ENCODE measurements at places on chromosomes 16 and 17.
A peak's percentile ranks its signal among the peaks of the same experiment; 100 is the strongest.

DNA sequence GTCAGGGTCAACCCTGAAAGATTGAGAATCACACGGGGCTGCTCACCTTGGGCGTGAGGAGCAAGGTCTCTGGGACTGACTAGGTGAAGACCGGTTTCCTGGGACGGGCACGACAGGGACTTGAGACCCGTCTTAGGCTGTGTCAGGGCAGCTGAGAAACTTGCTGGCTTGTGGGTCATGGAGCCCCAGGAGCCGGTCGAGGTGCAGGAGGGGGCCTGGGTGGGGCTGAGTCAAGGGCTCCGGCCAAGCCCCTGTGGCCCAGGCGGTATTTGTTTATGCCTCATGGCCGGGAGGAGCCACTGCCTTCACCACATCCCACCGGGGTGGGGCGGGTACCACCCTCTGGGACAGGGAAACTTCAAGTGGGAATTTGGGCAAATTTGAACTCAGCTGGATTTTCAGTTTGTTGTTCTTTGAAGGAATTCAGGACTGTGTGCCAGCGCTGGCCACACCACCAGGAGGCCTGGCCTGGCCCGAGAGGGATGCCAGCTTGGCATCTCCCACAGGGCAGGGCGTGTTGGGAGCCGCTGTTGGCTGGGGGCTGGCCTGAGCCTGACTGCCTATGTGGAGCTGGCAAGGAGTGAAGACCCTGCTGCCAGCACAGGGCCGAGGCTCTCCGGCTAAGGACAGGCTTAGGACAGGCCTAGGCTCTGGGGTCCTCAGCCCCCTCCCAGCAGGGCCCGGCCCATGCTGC, 116.1 kb downstream of the METRNL start:
- DNase-seq, result no peak

- DNase-seq, result no peak
Observed at GRCh38 chr17:48028736-48029135, 8.9 kb downstream of the COPZ2 start.

GRCh38 chr16:79842197-79842596, 241.7 kb upstream of the MAF start:
- DNase-seq, result no peak

DNA sequence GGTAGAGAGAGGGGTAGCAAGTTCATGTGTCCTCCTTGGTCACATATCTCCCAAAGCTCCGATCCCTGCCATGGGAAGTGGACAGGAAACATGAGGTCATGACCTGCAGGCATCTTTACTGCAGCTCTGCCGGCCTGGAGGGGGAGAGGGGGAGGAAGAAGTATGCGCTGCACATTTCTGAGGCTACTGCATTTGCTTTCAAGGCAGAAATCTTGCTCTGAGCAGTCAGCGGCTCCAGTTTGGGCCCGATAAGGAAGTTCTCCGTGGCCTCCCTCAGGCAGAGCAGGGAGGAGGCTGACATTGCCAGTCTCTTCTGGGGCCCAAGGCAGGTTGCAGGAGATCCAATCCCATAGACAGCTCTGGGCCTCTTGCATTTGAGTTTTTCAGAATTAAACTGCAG, 1.5 kb upstream of the NHERF1 start:
- DNase-seq, result no peak

DNA sequence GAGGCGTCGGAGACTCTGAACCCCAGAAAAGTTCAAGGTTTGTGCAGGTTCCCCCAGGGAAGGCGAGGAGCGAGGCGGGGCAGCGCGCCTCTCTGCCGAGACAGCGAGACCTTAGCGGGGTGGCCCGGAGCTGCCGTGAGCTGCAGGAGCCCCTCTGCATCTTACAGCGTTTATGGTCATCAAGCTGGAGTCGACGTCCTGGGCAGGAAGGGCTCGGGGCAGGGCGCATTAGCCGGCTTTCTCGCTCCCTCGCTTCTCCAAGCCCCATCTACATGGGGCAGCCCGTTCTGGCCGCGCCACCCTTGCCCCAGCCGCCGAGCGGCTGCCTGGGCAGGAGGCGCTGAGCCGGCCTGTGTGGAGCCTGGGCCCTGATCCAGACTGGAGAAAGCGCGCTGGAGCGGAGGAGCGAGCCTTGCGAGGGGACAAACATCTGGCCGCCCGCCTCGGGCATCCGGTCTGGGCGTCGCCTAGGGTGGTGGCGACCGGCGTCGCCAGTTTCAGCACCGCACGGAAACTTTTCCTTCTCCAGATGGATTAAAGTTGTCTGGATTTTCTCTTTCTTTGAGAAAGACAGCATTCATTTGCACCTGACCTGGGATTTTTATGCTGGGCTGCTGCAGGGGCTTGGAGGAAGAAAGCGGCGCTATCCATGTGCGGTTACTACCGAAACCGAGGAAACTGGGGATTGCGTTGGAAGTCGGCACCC, 750 bp downstream of the TMEM132E start:
- no peak for DNase-seq

GRCh38 chr17:17353625-17354484, 50.7 kb downstream of the NT5M start:
- no peak for DNase-seq

DNA sequence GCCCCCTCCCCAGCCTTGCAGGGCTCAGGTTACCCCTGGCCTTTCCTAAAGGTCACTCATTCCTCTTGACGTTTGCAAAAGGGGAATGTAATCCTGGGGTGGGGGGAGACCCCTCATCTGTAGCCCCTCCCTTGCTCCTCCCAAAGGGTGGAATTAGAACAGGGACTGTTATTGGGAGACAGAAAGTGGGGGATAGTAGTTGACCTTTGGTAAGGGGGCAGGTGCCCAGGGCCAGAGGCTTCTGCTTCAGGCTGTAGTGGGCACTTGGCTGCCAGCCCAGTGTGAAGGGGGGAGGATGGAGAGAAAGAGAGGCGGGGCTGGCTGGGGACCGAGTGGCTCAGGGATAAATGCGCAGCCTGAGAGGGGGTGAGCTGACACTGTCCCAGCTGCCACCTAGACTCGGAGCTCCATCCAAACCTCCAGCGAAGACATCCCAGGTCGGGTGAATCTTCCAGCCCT, at the start of gene ENO3:
ENO3 (plus strand) TSS at position 374 of the 459 bp plus-strand sequence. CDS start 711 bp downstream, outside the sequence.
- no peak for DNase-seq

- peak; percentile 70 for DNase-seq
Observed at GRCh38 chr17:49031965-49032928, 35.1 kb downstream of the IGF2BP1 start.

DNA sequence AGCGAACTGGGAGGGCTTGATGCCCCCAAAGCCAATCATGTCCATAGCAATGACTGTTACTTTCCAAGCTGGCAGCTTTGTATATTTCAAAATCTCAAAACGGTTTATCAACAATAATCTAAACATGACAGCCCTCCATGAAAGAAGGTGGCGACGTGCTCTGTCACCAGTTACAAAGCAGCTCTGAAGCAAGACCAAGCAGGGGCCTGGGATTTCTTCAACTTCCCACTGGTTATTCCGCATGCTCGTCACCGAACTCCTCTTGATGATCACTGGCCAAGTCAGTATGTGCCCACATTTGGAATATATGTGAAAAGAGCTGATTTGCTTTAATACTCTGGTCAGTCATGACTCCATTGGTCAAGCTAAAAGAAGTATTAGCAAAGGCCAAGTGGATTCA, 175.6 kb downstream of the VPS53 start:
- no peak for DNase-seq

GRCh38 chr16:85171759-85172454, 59.6 kb upstream of the CIBAR2 start:
- DNase-seq, result no peak

GRCh38 chr17:82527898-82528297, 8.4 kb downstream of the FOXK2 start:
- DNase-seq, result no peak

DNA sequence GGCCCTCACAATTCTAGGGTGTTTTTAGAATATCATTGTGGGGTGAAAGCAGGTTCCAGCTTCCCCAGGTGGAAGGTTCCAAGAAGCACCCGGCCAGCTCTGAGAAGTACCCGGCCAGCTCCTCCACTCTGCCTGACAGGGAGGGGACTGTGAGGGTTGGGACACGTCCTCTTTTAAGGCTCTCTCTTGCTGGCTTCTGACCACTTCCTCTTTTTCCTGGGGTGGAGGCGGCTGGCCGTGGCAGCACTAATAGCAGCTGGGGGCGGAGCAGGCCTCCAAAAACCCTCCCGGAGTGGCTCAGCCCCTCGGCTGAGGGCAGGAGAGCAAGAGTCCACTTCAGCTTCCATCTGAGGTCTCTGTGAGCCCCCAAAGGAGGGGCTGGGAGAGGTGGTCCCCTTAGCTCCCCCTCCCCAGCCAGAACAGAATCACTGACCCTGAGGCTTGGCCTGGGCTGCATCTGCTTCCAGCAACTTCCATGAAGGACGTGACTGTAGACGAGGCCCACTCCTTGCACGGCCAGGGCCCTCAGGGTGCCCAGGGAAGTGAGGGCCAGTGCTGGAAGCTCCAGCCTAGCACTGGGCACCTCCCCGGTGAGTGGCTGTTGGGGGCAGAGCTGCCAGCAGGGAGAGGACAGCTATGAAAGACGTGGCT, 26.7 kb upstream of the PLCG2 start:
- DNase-seq, result no peak

- no peak for DNase-seq
Observed at GRCh38 chr17:8438441-8438840, 2.8 kb downstream of the NDEL1 start.

GRCh38 chr16:868846-869822, 68.6 kb upstream of the GNG13 start:
- no peak for DNase-seq

- DNase-seq, result no peak
Observed at GRCh38 chr16:1026784-1027500, 45.4 kb downstream of the SOX8 start.

DNA sequence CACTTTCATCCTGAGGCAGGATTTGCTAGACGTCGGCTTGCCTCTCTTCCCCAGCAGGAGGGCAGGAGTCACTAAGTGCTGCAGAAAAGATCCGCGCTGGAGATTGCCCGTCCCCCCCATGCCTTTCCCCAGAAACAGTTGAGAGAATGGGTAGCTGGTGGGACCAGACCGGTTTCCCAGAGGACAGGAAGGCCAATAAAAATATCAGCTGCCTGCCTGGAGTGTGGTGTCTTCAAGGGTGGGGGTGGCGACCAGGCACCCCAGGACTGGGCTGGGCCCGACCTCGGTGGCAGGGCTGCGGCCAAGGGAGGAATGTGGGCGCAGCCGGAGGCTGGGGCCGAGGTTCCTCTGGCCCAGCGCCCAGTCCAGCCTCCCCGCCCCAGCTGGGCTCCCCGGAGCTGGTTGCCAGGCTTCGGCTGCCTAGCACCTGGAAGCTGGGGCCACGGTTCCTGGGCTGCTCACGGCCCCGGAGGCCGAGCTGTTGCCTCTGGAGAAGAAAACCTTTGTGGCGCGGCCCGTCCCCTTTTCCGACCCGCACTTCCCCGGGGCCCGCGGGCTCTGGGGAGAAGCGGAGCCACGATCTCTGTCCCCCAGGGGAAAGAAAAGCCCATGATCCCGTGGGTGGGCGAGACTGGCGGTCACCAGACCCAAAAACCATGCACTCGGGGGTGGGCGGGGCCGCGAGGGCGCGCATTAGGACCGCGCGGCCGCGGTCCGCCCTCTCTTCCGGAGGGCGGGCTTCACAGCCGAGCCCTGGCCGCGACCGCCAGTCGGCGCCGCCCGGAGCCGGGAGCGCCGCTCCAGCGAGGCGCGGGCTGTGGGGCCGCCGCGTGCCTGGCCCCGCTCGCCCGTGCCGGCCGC, at the start of gene TRAF4:
TRAF4 (plus strand) TSS at position 769 of the 861 bp plus-strand sequence. CDS start 102 bp downstream, outside the sequence.
- DNase-seq, result no peak

DNA sequence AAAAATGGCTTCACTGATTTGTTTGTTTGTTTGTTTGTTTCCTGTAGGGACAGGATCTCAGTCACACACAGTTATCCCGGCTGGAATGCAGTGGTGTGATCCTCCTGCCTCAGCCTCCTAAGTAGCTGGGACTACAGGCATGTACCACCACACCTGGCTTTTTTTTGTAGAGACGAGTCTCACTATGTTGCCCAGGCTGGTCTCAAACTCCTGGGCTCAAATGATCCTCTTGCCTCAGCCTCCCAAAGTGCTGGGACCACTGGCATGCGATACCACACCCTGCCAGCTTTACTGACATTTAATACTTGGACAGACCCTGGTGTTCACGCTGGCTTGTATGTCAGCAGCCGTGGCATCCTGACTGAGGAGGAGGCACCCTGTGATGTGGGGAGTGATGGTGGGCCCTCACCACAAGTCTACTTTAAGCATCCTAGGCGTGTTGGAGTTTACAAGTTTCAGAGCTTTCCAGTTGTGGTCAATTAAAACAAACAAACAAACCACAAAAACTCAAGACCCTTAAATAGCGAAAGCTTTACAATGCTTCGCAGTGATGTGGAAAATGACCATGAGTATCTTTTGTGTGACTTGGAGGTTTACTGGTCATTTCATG, 5.1 kb downstream of the ABCA3 start:
- no peak for DNase-seq

DNA sequence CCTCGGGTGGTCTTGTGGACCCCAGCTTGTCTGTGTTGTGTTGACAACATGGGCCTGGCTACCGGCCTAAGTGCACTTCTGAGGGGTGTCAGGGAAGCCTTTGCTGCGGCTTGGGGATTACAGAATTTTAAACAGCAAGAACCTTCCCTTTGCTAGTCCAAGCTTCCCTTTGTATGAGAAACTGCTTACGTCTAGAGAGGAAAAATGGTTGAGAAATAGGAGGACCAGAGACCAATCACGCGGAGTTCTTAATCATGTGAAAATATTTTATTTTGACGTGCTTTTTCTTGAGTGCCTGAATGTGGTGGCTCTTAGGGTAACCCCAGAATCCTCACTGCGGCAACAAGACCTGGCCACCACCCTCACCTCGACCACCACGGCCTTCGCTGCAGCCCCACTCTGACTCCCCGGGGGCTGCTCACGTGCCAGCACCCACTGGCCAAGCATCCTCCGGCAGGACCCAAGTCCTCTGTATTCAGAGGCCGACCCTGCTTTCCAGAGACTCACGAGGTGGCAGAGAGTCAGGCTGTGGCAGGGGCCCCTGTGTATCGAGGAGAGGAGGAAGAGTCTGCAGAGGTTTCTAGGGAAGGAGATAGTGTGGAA, 81.2 kb downstream of the ZNF778 start:
- DNase-seq, result no peak

- DNase-seq, result no peak
Observed at GRCh38 chr17:73641826-73642600, 2.2 kb downstream of the SDK2 start.

- no peak for DNase-seq
Observed at GRCh38 chr17:74842599-74843351, 16.9 kb downstream of the GRIN2C start.

GRCh38 chr16:4803401-4803844, 990 bp upstream of the ROGDI start:
- no peak for DNase-seq

GRCh38 chr16:78659216-78659615, 559.8 kb downstream of the WWOX start:
- no peak for DNase-seq

- no peak for DNase-seq
Observed at GRCh38 chr17:78588258-78589030, 11.2 kb upstream of the DNAH17 start.

GRCh38 chr16:51095890-51096626, 55.0 kb downstream of the SALL1 start:
- no peak for DNase-seq
